ENCODE measurements at places on chromosomes 16 and 17. TPM values are rescaled to one million over a fixed set of nuclear protein-coding genes. Genes with fewer than 3 reads are reported as not detected.

The COA3 gene
- total RNA-seq = 41.2 TPM

The JPH3 gene
- not detected for total RNA-seq

The SEPTIN12 gene
- not detected for total RNA-seq

The PERCC1 gene
- not detected for total RNA-seq

The KRT33A gene
- total RNA-seq = not detected

The STRADA gene
- total RNA-seq = 49.0 TPM

The TPSG1 gene
- total RNA-seq = not detected

The UBE2O gene
- 31.3 TPM for total RNA-seq

The WNK4 gene
- total RNA-seq = 0.77 TPM

The CLDN9 gene
- total RNA-seq = not detected

The TNFRSF13B gene
- total RNA-seq = not detected

The TBC1D3D gene
- 8.4 TPM for total RNA-seq

The ADGRG3 gene
- not detected for total RNA-seq

The HSF4 gene
- total RNA-seq = 58.1 TPM

The ACD gene
- 38.0 TPM for total RNA-seq

The CACNG3 gene
- total RNA-seq = not detected

The SYCE1L gene
- total RNA-seq = 11.1 TPM

The NTN1 gene
- 0.10 TPM for total RNA-seq

The MPP3 gene
- not detected for total RNA-seq

The IFI35 gene
- total RNA-seq = 125 TPM

The MFSD6L gene
- 0.71 TPM for total RNA-seq

The HOXB4 gene
- total RNA-seq = 3.6 TPM

The CES4A gene
- total RNA-seq = 28.9 TPM

The DNAI2 gene
- total RNA-seq = 1.2 TPM

The USP43 gene
- total RNA-seq = 0.25 TPM

The GRAP gene
- total RNA-seq = 39.2 TPM

The DPEP2 gene
- 12.4 TPM for total RNA-seq

The HCFC1R1 gene
- total RNA-seq = 38.3 TPM

The VMO1 gene
- 0.32 TPM for total RNA-seq

The CFAP119 gene
- 3.0 TPM for total RNA-seq

The HID1 gene
- 0.82 TPM for total RNA-seq

The SPATA32 gene
- total RNA-seq = 0.27 TPM

The GDPD1 gene
- total RNA-seq = 2.5 TPM

The ZNF232 gene
- total RNA-seq = 12.0 TPM

The TLCD2 gene
- 0.12 TPM for total RNA-seq

The MED13 gene
- 52.5 TPM for total RNA-seq

The KRTAP3-1 gene
- not detected for total RNA-seq

The SECTM1 gene
- 16.4 TPM for total RNA-seq

The KRTAP1-1 gene
- not detected for total RNA-seq

The TP53TG3 gene
- 0.37 TPM for total RNA-seq

The C16orf74 gene
- 1.6 TPM for total RNA-seq

The CASKIN1 gene
- total RNA-seq = 0.19 TPM

The ESRP2 gene
- not detected for total RNA-seq

The GIT1 gene
- 107 TPM for total RNA-seq

The GFAP gene
- total RNA-seq = not detected

The CCL13 gene
- not detected for total RNA-seq

Measured in activated CD4-positive, alpha-beta T cell treated with anti-CD3 and anti-CD28 coated beads, Interleukin-2, amount 10 ng/mL, durations not matched to agents 7 days and 5 days (primary cell).